ENCODE measurements at places on chromosomes 1 and 21.

DNA sequence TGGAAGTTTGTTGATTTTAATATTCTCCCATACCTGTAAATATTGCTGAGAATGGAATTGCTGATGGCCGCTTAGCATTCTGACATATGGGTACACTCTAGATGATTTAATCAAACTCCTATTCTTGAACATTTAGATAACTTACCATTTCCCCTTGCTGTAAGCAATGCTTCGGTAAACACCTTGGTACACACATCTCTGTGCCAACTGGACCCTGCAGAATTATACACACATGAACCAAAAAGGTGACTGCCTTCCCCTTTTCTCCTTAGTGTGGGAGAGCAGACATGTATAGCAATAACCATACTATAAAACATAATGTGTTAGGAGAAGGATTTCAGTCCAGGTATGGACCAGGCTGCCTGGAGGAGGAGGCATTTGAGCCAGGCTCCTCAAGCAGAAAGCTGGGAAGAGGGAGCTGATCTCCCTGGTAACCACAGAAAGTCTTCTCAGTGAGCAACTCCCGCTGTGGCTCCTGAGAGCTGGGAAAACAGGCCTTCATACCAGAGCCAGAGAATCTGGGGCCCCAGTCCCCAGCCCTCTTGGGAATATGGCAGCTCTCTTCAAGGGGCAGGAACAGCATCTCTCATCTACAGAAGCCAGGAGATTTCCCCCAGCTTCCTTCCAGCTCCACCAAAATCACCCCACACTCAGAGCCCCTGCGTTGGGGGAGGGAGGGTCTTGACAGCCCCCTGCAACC is 33.9 kb upstream of the CSF1 start:
- DNase-seq: no peak

- DNase-seq: no peak
Measured at GRCh38 chr1:179146911-179147310, 65.0 kb downstream of the TOR3A start.

DNA sequence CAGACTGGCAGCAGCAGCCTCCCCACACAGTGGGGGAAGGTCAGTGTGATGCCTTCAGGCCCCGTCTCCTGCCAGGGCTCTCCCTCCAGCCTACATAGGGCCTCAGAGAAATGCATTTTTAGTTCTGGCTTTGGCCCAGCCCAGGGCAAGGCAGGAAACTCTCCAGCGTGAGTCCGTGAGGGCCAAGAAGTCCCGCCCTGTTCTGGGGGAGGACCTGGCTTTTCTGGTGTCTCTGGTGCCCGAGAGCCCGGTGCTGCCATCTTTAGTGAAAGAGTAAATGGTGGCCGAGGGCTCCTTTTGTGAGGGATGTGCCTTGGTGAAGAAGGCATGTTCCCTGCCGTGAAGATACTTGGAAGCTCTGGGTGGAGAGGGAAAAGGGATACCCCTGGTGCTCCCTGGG is 14.8 kb upstream of the DIP2A start:
- no peak for DNase-seq

DNA sequence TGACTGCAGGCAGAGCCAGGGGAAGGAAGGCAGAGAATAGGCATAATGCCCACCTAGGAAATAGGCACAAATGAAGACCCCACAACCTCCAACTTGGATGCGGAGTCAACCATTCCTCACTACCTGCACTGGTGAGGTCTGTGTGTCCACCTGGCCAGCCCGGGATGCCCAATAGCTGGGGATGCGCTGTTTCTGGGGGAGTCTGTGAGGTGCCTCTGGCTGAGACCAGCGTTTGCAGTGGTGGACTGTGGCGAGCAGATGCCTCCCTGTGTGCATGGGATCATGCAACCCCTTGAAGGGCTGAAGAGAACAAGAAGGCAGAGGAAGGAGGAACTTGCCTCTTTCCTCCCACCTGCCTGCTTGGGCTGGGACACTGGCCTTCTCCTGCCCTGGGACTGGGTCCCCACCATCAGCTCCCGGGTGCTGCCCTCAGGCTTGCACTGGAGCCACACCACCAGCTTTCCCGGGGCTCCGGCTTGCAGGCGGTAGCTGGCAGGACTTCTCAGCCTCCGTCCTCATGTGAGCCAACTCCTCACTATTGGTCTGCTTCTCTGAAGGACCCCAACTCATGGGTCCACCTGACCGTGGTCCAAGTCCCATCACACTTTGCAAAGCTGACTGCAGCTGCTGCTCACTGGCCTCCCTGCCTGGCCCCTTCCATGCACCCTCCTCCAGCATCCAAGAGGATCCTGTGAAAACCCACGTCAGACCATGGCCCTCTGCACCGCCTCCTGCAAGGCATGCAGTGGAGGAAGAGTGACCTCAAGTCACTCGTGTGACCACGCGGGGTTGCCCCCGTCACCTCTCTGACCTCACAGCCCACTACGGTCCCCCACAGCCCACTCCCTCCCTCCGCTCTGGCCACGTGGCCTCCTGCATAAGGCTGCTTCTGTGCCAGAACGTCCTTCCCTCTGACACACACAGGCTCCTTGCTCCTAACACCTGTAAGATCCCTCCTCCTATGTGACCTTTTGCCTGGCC is 2.7 kb upstream of the PDE9A start:
- no peak for DNase-seq

- peak; percentile 23 for DNase-seq
Measured at GRCh38 chr1:197619008-197619640, 156.2 kb downstream of the DENND1B start.

DNA sequence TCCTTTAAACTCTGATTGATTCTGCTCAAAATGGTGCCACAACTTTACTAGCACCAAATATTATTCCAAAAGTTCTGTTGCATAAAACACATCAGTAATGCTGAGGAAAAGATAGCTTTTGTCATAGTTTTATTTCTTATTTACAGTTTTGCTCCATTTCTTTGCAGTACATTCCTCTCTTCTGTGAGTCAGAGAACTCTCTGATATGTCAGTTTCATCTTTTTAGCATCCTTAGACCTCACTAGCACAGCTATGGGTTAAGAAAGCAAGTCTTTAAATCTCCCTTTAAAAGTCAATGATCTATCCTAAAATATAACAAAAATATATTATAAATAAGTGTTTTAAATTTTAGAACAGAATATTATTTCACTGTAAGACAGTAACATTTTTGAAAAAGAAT is 356.6 kb upstream of the SNX7 start:
- no peak for DNase-seq

GRCh38 chr1:19381261-19381660 is 69.1 kb downstream of the SLC66A1 start:
- DNase-seq: no peak

DNA sequence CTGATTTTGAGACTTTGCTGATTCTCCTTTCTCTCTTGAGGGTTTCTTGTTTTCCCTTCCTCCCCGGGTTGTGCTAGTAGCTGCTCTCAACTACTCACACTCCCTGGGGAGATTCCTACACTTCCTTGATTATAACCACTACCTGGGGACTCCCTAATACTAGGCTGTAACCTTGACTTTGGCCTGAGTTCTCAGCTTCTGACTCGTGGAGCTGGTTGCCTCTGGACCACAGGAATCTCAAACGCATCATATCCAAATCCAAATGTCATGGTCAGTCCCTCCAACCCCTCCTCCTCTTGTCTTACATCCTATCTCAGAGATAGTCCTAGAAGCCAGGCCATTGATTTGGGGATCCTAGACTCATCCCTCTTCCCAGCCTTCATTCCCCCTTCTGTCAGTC is 12.0 kb downstream of the MOV10 start:
- DNase-seq: no peak

- DNase-seq: no peak
Measured at GRCh38 chr1:18874036-18874435, 14.6 kb upstream of the TAS1R2 start.

GRCh38 chr1:199691540-199691939 is 336.0 kb upstream of the NR5A2 start:
- DNase-seq: peak; percentile 34

DNA sequence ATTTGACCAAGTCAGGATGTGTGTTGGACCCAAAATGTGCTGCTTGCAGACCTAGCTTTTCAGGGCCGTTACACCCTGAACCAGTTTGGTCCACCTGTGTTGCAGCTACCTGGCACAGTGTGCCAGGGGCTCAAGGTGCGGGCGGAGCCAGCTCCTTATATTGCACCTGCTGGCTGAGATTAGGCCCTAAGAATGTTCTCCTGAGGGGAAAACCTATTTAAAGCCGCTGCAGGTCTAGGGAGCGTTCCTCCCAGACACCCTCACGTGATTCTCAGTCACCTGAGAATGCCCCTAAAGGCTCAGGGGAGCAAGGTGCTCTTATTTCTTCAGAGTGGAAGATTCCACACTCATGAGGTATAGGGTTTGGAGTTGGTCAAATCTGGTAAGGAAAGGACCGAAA is 12.0 kb downstream of the GSTM3 start:
- no peak for DNase-seq

- DNase-seq: peak; percentile 32
Measured at GRCh38 chr1:30809514-30810263, 52.1 kb upstream of the LAPTM5 start.

DNA sequence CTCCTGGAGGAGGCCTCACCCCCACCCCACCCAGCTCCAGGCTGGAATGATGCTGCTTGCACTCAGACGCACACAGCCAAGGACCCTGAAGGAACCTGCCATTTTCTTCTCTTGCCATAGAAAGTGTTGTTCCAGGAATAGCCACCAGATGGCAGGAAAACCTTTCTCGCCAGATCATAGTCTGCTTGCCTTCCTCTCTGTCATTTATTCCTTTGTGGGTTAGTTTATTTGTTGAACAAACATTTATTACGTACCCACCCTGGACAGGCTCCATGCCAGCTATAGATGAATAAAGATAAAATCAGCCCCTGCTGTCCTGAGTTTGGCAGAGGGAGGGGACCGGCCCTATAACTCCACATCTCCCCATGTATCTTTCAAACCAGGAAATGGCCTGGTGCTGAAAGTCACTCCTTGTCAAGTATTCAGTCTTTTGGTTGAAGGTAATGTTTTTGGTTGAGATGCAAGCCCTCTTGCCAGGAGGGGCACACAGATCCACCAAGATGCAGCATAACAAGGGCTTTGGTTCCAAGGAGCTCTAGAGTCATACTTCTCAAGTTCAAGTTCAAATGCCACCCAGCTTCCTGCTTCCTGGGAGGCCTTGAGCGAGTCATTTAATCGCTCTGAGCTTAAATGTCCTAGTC is 7.0 kb upstream of the KCNC4 start:
- DNase-seq: peak; percentile 69

- no peak for DNase-seq
Measured at GRCh38 chr1:198047913-198048312, 108.9 kb upstream of the NEK7 start.

- no peak for DNase-seq
Measured at GRCh38 chr1:149844650-149845255, 54.6 kb upstream of the BOLA1 start.

DNA sequence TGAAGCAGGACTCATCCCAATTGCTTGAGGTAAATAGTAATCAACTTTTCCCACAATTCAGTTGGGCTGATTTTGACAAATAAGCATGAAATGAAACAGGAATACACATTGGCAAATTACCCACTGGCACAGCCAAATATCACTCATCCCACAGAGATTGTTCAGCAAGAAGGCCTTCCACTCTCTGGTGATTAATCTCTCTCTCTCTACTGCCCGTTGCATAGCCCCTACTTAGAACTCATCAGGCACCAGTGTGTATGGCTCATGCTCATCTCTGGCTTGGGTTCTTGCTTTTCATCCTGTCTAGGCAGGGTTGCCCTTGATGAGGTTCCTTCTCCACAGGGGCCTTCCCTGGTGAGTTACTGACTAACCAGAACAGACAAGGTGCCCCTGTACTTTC is 1.1 kb downstream of the BSDC1 start:
- no peak for DNase-seq

GRCh38 chr1:198497326-198498102 is 43.0 kb downstream of the ATP6V1G3 start:
- no peak for DNase-seq

DNA sequence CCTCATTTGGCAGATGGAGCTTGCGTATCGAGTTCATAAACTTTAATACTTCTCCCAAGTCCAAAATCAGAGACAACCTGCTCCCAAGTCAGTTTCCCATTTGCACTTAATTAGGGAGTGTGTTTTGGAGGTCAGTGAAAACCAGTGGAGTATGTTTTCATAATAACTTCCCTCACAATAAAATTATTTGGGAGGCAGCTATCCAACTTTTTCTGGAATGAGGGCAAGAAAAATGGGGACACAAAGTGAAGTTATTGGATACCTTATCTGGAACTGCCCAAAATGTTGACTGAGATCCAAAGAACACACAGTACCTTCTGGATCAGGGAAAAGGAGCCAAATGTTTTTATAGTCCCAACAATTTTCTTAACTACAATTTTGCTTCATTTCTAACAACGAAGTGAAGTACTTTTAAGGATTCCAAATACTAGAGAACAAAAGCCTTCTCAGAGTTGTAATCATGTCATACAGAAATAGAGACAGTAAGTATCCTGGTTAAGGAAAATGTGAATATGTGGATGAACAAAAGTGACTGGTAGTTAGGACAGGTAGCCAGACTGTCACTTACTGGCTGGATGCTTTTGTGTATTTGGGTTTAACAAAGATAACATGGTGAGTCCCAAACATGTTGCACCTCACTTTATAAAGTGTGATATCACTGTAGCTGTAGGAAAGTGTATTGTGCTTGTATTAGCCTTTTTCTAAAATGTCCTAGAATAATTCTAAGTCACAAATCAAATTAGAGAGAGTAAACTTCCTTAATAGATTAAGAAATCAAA is 325.0 kb downstream of the HLX start:
- no peak for DNase-seq
